Posterior cingulate gyrus (tissue), 11 donors: ENCODE measurements at places on chromosomes 11 and 22.
A peak's percentile ranks its signal among the peaks of the same experiment; 100 is the strongest.

DNA sequence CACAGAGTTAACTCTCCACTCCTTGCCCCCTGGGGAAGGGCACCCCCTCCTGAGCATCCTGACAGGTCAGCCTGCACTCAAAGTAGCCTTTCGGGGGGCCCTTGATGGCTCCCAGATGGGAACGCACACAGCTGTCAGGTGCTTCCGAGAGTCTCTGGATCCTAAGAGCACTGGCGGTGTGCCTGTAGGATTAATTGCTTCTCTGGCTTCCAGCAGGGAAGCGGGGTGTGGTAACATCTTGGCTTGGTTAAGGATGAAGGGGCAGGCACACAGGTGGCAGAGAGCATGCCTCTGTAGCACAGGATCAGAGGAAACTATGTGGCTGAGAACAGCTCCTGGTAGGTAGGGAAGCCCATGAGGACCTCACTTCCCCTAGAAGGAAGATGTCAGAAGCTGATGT, 199.8 kb downstream of the MIAT start:
- DNase-seq, result no peak

DNA sequence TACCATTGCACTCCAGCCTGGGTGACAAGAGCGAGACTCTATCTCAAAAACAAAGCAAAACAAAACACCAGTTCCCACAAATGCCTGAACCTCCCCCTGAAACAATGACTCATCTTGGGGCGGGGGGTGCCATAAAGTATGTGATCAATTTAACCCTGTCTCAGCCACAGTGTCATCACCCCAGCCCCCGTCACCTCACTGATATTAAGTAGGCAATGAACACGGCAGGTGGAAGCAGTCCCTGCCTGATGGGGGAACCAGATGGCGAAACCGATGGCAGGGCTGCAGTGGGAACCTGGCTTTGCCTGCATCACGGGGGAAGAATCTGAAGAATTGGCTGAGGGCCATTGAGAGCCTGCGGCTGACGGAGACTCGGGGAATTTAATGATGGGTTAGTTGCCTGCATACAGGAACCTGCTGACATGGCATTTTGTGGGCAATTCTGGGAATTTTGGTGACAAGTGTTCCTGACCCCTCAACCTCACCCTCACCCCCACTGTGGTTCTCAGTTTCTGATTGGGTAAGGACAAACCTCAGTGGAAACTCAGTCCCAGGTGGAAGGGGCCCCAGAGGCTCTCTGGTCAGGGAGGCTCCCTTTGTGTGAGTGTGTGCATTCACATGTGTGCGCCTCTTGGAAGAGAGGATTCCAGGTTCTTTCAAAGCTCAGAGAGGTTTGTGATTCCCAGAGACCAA, 39.1 kb upstream of the SHISAL1 start:
- no peak for DNase-seq

DNA sequence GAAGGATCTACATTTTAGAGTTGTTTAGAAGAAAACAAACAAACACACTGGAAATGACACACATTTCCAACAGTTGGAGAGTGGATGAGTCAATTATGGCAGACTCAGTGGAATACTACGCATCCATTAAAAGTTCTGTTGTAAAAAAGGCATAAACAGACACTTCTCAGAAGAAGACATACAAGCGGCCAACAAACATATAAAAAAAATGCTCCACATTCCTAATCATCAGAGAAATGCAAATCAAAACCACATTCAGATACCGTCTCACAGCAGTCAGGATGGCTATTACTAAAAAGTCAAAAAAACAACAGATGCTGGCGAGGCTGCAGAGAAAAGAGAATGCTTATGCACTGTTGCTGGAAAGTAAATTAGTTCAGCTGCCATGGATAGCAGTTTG, 298.2 kb downstream of the DDX10 start:
- DNase-seq, result no peak

- no peak for DNase-seq
Observed at GRCh38 chr11:23308041-23308440, 447.8 kb upstream of the CCDC179 start.

DNA sequence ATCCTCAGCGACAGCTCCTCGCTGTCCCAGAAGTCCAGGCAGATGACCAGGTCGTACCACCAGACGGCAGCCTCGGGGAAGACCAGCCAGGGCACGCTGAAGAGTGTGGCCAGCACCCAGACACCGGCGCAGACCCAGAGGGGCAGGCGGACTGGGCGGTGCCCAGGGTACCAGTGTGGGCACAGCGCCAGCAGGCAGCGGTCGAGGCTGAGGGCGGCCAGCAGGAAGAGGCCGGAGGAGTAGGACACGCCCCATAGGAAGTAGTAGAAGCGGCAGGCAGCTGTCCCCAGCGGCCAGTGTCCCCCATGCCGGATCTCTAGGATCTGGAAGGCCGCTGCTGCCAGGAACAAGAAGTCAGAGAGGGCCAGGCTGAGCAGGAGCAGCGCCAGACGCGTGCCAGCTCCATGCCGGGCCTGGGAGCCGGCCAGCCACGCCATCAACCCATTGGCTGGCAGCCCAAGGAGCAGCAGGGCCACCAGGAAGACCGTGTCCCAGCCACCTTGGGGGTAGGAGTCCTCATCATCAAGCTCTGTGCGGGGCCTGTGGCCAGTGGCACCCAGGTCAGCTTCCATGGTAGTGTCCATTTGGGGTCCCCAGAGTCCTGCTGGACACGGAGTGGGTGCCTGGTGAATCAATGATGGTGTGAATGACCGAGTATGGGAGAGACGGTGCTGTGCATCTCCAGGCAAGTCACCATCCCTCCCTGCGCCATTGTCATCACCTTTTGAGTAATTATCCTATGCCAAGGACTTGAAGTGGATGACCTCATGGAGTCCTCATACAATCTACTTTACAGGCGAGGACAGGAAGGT, at the start of gene GPR152:
Gene GPR152 (minus strand): TSS at position 589 of the 812 bp plus-strand sequence. CDS start 5 bp downstream, at position 584.
- DNase-seq, result no peak

- DNase-seq, result peak; percentile 70
Observed at GRCh38 chr11:2267306-2267850, 3.0 kb downstream of the ASCL2 start.

DNA sequence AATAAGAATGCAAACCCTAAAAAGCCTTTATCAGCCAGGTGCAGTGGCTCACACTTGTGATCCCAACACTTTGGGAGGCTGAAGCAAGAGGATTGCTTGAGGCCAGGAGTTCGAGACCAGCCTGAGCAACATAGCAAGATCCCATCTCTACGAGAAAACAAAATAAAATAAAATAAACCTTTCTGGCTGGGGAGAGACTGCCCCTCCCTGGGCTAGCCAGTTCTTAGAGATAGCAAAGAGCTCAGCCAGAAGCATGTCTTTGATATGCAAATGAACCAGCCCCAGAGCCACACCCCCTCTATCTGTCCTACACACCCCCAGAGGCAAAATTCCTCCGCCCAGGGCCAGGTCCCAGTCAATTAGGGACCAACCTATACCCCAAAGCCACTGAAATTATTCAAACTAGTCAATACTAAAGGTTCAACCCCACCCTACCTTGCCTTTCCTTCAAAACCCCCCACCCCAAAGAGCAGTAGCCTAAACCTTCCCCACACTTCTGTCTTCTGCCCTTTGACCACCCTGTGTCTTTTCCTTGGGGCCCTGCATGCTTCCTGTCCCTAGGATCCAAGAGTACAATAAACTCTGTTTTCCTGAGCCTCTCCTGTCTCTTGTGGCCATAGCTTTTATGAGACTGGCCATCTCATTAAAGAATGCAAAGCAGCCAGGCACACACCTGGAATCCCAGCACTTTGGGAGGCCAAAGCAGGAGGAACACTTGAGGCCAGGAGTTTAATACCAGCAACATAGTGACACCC, 37.3 kb upstream of the CXCR5 start:
- DNase-seq, result no peak

DNA sequence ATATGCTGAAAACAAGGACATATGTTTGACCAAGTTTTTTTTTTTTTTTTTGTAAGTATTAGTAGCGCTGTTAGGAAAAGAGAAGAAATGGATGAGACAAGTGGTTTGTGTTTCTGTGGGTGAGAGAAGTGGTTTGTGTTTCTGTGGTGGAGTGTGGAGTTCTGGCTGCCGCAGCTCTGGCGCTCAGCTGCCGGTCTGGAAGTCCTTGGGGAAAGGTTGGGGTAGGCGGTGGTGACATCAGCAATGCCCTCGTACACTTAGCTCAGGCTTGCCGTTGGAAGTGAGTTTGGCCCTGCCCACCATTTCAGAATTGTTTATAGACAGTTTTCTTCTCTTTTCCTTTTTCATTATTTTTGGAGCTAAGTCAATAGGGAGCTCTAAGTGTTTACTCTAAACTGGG, 116.6 kb downstream of the TBC1D22A start:
- DNase-seq, result no peak

DNA sequence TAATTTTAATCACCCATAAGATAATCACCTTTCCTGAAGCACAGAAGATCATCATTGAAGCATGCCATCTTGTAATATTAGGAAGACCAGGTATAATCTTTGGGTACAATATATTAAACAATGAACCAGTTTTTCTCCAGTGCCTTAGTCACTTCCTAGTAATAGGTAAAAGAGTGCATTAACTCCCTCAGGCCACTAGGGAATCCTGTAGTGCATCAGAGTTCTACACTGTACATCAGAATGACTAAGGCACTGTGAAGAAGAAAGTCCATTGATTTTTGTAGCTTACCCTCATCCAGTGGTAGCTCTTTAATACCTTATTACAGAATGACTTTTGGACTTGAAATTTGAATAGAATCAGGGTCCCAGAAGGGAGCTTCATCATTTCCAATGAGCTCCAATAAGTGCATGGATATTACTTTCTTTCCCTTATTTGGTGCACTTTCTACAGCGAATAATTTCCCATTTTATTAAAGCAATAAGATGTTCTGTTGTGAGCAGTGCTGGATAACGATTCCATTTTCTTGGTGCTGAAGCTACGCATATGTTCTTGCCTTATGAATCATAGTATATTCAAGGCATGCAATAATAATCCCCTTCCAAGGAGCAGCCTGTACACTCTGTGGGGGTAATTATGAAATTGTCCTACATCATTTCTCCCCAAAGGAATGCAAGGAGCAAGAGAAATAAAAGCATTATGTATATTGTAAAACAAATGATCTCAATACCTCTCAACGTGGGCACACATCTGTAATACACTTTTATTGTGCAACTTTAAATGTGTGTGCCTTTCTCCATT, 4.7 kb downstream of the C11orf87 start:
- no peak for DNase-seq

DNA sequence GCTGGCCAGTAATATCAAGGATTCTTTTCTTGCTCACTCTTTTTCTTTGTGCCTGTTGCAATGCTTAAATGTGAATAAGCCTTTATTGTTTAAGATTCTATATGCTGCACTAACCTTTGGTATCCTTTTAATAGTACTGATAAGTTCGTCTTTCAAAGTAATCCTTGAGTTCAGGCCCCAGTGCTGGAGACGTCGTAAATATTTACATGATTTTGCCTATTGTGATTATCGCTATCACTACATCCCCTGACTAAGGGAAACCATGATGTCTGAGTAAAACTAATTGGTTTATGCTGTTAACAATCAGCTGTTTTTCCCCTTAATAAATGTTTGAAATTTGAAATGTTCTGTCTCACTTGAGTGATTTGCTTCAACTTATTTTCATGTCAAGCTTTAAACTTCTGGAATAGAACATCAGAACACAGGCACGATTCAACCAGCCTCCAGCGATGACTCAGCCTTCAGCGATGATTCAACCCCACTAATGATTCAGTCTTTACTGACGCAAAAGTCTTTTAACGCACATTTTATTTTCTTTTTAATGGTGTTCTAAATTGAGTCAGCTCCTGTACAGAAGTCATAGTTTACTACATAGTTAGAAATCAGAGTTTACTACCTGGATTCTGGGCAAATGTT, 3.9 kb downstream of the HTATIP2 start:
- DNase-seq, result peak; percentile 67

DNA sequence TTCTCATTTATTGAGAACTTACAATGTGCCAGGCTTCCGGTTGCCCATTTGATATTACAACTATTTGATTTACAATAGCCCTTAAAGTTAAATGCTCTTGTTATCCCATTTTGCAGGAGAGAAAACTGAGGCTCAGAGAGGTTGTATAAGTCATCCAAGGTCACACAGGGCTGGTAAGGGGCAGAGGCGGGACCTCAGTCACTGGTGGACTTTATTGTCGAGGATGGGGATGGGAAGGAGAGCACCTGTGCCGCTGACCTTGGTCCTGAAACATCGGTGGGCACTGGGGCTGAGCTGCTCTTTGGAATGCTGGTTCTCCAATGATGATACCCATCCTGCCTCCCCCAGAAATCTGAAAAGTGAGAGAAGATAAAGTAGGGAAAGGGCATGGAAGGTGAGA, 265.4 kb downstream of the MIAT start:
- DNase-seq, result no peak

DNA sequence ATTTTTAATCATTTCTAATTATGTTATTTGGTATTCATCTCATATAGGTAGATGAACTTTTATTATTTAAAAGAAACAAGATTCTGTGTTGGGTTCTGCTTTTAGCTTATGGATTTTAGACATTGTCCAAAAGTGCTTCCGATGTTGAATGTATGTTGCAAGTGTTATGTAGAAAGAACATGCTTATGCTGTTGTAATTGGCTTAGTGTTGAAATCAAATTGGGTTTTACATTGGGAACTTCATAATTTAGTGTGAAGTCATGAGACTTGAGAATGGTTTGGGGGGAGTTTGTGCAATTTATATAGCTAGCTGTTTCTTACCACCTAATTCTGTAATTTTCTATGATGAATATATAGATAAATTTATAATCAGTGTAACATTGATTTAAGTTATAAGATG, 3.6 kb downstream of the MTMR3 start:
- DNase-seq, result no peak

- DNase-seq, result no peak
Observed at GRCh38 chr11:17163736-17164135, 44.0 kb downstream of the PIK3C2A start.

DNA sequence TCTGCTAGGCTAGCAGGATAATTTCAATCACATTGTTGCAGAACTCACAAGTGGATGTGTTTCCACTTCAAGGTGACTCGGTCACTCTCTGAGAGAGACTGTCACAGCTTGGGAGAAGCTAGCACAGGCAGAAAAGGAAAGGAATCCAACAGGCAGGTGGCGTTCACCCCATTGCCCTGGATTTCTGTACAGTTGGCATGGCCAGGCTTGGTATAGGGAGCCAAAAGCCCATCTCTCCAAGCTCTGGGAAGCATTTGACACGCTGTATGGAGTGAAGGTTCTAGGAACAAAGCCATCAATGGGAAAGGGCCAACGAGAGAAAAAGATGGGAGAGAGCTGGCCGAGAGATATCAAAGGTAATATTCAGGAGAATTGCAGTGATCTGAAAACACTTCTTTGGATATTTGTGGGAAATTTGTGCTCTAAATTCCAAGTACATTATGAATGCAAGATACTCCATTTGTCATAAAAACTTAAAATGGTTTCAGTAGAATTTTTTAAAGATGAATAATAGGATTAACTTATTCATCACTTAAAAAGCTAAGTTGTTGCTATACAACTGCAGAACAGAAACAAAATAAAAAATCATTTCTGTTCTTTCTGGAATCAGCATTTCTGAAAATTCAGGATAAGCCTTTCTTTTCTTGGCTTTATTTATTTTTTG, 223.5 kb upstream of the NTM start:
- DNase-seq, result no peak

GRCh38 chr22:28316014-28316413, 363.6 kb downstream of the TTC28 start:
- DNase-seq, result no peak

- DNase-seq, result no peak
Observed at GRCh38 chr11:59767225-59767611, 12.0 kb downstream of the STX3 start.
